ENCODE measurements at places on chromosomes 4 and X.

DNA sequence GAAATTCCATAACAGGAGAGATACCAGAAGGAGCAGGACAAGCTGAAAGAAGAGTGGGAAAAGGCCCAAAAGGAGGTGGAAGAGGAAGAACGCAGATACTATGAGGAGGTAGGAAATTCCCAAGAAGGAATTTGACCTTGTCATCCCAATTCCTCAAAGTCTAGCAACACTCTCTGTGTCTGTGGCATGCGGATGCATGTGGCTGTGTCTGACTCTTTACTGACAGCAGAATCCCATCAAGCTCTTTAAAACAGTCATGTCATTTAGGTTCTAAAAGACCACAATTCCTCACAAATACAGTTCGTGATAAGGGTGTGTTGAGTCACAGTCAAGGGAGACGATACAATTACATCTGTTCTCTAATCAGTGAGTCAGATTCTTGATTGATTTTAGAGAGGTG lies 68.5 kb downstream of the PHOX2B start:
- DNase-seq, result no peak

DNA sequence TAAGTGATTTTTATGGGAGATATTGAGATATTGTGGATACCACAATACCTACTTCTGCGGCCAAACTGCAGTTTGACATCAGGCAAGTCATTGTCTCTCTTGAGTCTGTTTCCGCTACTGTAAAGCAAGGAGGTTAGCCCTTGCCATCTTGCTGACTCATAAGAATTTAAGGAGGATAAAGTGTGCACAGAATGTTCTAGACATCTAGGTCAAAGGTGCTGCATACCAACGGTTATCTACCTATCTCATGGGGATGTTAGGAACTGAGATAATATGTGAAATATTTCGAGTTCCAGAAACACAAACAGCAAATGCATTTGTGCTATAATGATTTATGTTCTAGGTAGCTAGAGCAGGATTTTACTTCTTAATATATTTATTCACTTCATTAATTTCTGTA lies 211.5 kb upstream of the NR3C2 start:
- no peak for DNase-seq

DNA sequence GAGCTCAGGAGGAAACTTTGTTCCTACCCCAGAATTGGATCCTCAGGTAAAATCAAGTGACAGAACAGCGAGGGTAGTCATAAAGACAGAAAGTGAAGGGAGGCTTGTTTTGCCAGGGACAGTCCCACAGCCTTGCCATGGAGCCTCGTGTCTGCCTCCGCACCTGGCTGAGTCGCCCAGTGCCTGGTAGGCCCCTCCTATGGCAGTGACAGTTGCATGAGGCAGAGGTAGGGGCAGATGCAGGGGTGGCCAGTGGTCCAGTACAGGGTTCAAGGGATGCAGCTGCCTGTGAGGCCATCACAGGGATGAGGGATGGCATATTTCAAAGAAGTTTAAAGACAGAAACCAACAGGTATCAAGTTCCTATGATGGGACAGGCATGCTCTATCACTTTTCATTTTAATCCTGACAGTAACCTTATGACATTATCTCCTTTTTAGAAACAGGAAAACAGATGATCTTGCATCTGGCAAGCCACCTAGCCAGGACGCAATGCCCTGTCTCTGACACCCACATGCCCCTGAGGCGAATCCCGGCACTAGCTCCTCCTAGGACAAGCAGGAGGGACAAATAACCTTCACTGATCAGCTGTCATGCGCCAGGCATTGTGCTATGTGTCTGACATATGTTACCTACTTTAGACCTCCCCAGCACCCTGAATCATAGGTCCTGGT lies 127.4 kb upstream of the ENPP6 start:
- no peak for DNase-seq

GRCh38 chr4:84573385-84574068 lies 9.4 kb upstream of the CDS1 start:
- no peak for DNase-seq

- peak; percentile 2 for DNase-seq
Measured at GRCh38 chrX:13658602-13659001, 5.7 kb downstream of the TCEANC start.
